T-helper 2 cell treated with Interferon-gamma antibody and Interleukin-4, amounts not matched to agents 5 μg/mL and 100 μg/mL, for 36 hours (primary cell): ENCODE measurements at places on chromosomes 2 and 18.

DNA sequence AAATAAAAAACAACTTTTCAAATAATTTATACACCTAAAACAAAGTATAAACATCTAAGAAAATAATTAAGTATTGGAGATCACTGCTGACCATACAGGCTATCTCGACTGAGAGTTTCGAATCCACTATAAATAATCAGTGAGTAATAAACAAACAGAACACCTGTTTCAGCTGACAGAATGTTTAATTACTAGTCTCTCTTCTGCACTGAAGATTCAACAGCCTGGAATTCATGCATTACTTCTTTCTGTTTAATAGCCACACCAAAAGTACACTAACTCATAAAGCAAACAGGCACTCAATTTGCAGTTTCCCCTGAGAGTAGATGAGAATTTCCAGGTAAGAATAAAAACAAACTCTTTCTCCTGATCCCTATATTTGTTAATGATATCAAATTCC lies 138.5 kb downstream of the RBMS1 start:
- DNase-seq, result no peak

DNA sequence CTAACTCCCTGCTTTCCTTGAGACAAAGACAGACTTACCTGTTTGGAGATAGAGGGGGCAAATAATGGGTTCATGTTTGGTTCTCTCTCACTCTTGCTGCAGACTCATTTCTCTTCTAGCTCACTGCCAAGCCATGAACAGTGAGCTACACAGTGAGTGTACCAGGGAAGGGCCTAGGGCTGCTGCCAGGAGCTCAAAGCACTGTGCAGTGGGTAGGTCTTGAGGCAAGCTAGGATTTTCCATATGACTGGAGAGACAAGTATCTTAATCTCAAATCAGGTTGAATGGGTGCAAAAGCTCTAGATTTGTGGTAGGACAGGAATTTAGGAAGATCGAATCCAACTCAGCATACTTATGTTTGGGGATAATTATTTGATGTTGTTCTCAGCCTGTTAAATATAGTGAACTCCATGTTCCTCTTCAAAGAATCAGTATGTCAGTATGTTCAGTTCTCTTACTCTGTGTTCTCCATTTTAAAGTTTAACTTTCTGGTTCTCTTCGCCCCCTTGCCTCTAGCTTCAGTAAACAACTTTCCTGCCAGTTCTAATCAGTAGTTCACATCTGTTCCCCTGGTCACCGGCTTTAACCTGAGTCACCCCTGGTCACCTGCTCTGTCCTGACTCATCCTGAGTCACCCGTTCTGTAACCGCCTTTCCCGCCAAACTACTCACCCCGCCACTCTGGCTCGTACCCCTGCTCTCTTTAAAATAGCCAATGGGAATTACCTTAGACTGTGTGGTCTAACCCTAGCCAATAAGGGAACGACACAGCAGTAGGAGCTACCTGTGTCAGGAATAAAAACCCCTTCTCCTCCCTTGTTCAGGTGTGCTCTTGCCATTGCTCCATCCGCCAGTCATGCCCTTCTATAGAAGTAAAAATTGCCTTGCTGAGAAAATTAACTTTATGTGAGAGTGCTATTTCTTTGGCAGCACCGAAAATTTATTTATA lies 21.9 kb downstream of the SLC25A52 start:
- no peak for DNase-seq

GRCh38 chr2:222795450-222796357 lies 65.1 kb upstream of the ACSL3 start:
- no peak for DNase-seq

- DNase-seq, result no peak
These were observed 50.3 kb downstream of the CCBE1 start for GRCh38 chr18:59646963-59647307.

GRCh38 chr18:51074605-51075004 lies 44.6 kb downstream of the SMAD4 start:
- DNase-seq, result no peak

- DNase-seq, result no peak
These were observed 19.0 kb downstream of the RPL37A start for GRCh38 chr2:216517447-216518225.

- DNase-seq, result no peak
These were observed 263.8 kb downstream of the MEIS1 start for GRCh38 chr2:66698576-66699239.

- no peak for DNase-seq
These were observed 93.7 kb upstream of the WDR75 start for GRCh38 chr2:189347540-189347939.

- DNase-seq, result peak; percentile 68
These were observed 806 bp downstream of the RFX8 start for GRCh38 chr2:101473911-101474701.

DNA sequence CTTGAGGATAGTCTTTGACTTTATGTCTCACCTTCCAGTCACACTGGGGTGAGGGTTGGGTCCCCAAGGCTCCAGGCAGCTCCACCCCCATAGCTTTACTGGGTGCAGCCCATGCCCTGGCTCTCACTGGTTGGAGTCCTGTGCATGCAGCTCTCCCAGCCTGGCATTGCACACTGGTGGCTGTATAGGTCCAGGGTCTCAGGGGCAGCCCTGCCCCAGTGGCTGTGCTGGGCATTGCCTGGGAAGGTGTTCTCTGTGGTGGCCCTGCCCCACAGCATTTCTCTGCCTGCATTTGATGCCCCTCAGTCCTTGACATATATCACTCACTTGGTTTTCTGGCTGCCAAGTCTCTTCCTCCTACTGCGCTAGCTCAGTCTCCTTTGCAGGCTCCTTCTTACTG lies 21.2 kb downstream of the MPHOSPH10 start:
- no peak for DNase-seq

DNA sequence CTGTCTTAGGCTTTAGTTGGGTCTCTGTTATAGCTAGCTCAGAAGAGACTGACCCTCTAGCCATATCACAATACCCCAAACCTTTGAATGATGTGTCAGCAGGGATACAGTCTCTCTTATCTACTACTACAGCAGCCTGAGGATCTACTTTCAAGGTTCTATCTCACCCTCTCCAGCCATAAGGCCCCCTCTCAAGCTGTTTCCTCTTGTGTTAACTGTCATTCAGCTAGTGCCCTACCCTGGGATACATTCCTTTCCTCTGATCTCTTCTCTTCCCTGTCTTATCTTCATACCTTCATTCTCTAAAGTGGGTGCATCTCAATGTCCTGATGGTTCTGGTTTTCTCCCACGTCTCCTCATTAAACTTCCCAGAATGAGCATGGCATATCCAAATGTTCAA lies 434.7 kb downstream of the NRXN1 start:
- DNase-seq, result no peak

DNA sequence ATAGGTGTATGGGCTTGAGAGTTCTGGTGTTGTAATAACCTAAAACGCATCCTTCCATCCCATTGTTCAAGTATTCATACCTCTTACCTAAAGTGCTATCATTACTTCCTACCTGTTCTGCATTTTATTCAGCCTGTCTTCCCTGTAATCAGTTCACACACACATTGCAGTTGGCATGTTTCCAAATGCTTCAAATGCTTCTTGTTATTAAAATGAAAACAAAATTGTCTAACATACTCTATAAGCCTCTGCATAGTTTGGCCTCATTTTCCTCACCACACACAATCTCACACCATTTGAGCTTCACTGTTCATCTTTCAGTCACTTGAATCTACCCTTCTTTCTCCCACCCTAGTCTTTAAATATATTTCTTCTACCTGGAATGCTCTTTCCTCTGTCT lies 1178.2 kb upstream of the NRXN1 start:
- no peak for DNase-seq

DNA sequence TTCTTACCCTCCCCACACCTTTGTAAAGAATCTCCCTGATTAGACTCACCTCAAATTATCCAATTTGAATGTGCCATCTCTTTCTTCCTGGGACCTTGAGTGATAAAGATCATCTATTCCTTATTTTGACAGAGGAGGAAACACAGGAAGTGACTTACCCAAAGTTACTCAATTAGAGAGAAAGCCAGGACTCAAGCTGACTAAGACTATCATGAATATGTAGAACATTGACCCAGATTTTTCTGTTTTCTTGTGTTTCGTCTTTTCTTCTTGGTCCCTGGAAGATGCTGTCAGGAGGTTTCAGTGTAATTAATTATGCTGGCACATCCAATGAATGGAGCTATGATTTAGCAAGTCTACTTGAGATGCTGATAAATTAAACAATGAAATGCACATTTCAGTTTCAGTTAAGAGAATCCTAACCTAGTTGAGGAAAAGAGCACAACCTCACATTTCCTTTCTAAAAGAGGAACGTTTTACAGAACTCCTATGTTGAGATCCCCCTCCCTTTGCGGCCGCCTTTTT lies 380.4 kb downstream of the CLIP4 start:
- DNase-seq, result no peak

DNA sequence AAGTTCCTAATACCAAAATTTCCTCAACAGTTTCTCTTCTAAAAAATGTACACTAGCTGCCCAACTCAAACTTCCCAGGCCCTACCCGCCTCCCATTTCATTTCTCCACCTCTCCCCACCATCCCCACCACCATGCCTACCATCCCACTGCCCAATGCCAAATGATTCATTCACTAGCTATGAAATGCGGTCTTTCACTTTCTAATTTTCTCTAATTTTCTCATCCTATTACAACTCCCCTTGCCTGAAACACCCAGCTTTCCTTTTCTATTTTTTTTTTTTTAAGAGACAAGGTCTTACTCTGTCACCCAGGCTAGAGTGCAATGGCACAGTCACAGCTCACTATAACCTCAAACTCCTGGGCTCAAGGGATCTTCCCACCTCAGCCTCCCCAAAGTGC lies 38.4 kb downstream of the KIDINS220 start:
- no peak for DNase-seq

- DNase-seq, result no peak
These were observed 10.1 kb downstream of the ZEB2 start for GRCh38 chr2:144509879-144510221.

GRCh38 chr2:88575051-88575450 lies 52.2 kb downstream of the EIF2AK3 start:
- no peak for DNase-seq

DNA sequence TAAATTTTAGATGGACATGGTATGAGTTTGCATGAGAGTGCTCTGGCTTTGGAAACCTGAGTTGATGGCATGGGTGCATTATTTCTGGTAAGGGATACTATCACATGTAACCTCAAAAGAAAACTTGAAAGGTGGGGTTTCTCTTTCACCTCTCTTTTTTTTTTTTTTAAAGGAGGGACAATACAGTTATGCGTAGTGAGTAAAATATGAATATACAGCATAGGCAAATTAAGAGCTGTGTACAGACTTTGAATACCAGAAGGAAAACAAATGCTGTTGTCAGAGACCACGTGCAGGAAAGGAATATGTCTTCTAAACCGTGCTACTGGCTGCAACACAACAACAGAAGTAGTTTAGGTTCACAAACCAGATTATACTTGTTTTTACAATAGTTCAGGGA lies 82.1 kb downstream of the MAP4K4 start:
- DNase-seq, result no peak
